Fibroblast of gingiva (primary cell): ENCODE measurements at places on chromosomes 13 and 19.

DNA sequence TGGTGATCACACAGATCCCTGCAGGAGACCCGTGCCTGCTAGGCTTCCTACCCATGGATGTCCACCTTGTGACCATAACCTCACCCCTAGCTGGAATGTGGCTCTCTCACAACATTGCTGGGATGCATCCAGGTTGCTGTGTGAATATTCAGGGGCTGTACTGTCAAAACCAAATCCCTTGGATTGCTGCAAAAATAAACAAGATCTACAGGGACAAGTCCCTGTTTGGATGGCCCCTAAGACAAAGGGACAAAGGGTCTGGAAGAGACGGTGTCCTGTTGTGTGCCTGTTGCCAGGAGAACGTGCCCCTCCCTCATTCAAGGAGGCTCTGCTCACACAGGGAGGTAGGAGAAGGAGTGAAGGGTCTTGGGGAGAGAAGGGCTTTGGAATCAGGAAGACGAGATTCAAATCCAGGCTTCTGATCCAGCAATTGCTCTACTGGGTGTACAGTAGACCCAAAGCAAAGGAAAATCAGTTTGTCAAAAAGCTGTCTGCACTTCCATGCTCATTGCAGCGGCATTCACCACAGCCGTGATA lies 89.2 kb upstream of the WASF3 start:
- no peak for DNase-seq

GRCh38 chr13:43864921-43865320 lies 14.6 kb downstream of the CCDC122 start:
- no peak for DNase-seq

DNA sequence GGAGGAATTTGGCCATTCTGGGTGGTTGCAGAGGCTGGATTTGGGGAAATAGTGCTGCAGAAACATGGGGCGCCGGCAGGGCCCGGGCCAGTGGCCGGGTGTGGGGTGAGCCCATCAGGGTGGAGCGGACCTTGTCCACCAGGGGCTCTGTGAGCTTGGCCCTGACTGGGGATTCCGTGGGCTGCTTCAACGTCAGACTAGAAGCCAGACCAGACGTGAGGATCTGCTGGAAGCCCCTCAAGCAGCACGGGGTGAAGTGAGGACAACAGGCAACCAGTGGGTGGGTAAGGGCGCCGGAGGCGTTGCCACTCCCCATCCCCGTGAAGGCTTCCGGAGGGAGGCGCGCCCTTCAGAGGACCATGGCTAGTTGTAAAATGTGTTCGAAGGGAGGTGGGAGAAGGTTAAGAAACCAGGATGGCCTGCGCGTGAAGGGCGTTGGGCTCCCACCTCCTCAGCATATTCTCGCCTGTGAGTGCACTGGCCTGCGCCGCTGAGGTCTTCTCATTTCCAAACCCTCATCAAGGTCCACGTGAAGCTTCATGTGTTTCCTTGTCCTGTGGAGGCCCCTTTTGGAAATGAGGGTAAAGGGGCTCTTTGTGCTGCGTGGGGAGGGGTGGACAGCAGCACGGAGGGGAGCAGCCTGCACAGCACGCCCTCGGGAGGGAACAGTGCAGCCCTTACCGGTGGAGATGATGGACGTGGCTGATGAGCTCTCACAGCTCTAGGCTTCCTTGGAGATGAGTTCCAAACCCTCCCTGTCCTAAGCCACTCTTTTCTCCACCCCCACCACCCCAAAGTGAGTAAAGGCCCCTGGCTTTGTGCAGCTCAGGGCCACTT lies 8.3 kb downstream of the TEX29 start:
- no peak for DNase-seq

- DNase-seq: peak; percentile 7
Measured at GRCh38 chr13:35566340-35566739, 89.9 kb upstream of the MAB21L1 start.

DNA sequence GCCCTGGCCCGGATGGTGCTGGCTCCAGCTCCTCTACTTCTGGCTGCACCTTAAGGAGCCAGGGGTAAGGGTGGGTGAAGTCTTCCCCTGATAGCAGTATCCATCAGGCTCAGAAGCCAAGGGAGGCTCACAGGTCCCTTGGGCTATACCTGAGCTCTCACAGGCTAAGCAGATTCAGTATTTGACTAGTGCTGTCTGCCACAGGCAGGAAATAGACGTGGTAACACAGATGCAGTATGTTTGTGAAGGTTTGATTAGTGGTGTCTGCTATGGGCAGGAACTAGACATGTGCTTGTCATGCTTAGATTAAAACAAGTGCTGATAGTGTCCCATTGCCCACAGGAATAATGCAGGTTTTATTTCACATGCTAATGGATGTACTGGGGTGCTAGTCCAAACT lies 4.0 kb downstream of the SYT5 start:
- no peak for DNase-seq

DNA sequence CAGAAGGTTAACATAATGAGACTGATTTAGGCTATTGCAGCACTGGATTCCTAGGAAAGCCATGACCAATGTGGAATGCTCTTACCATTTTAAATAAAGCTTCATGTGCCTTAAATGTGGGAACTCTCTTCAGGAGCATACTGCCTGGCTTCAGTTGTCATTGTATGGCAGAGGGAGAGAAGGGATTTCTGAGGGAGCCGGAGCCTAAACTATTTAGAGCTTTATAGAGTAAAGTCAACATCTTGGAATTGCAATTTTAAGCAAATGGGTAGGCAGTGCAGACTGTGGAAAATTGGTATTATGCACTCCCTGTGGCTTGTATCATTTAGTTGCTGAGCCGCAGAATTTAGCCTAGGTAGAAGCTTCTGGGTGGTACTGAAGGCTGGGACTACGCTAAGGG lies 2041.4 kb downstream of the PCDH9 start:
- no peak for DNase-seq

DNA sequence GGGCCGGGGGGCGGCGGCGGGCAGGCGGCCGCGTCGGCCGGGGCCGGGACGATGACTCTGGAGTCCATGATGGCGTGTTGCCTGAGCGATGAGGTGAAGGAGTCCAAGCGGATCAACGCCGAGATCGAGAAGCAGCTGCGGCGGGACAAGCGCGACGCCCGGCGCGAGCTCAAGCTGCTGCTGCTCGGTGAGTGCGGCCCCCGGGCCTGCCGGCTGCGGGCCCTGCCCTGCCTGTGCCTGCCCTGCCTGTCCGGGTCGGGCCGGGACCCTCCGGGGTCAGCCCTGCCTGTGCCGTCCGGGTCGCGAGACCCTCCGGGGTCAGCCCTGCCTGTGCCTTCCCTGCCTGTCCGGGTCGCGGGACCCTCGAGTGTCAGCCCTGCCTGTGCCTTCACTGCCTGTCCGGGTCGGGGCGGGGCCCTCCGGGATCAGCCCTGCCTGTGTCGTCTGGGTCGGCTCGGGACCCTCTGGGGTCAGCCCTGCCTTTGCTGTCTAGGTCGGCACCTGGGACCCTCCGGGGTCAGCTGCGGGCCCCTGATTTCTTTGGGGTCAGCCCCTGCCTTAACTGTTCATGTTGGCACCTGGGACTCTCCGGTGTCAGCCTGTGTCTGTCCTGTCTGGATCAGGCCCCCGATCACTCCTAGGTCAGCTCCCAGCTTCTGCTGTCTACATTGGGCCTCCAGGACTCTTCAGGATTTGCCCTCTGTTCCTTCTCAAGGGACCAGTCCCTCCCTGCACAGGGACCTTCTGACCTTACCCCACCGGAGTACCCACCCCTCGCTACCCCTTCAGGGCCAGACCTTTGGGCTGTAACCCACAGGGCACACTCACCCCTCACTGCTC lies 659 bp downstream of the GNA11 start:
- DNase-seq: no peak

GRCh38 chr13:80342471-80343371 lies 1.8 kb upstream of the SPRY2 start:
- DNase-seq: peak; percentile 70

DNA sequence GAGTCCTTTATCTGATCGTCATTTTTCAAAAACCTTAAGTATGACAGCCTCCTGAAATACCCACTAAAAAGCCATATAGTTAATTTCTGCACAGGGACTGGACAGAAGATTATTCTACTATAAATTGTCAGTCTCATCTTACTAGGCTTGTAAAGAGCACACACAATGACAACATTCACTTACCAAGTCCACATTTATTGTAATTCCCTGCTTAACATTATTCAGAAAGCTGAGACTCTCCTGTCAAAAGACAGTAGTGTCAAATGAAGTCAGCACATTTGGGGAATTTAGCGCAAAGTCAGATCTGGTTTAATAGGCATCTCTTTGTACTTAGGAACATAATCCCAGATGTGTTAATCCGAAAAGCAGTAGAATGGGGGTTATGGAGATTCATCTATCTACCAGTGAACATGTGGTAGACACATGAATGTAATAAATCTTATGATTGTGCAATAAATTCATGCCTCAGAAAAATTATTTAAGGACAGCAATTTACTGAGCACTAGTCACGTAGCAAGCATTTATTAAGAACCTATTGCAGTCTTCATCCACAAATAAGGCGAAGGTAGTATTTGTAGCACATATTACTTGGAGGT lies 224.6 kb upstream of the GPC6 start:
- peak; percentile 50 for DNase-seq

DNA sequence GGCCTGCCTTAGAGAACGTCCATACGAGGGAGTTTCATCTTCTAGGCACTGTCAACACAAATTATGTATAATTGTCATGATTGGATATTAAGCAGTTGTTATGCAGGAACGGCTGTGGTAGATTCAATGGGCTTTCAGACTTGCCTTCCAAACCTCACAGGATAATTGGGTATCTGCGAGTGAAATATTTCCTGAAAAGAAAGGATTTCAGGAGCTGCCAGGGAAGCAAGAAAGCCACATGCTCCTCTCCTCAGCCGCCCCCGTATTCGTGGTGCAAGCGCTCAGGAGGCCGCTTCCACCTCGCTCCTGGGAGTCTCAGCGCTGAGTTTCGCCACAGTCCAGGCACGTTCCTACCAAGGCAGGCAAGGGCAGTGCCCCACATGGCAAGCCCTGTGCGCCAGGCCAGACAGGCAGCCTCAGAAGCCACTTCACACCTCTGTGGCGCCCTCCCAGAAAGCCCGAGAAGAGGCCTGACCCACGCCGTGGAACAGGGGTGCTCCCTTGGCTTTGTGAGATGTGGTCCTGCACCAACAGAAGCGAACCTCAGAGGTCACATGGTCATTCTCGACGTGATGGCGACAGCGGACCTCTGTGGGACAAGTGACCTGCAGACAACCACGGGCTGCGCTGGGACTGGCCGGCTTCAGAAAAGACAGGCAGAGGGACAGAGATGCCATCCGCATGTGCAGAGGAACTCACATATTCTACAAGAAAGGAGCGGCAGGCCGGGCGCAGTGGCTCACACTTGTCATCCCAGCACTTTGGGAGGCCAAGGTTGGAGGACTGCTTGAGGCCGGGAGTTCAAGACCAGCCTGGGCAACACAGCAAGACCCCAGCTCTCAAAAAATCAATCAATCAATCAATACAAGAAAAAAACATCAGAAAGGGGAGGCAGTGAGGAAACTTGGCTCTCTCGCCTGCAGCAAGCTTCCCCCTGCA lies 41.4 kb downstream of the CEBPG start:
- DNase-seq: no peak

- no peak for DNase-seq
Measured at GRCh38 chr13:43983373-43983772, 103.7 kb downstream of the LACC1 start.

- DNase-seq: no peak
Measured at GRCh38 chr19:29872224-29872731, 60.5 kb downstream of the CCNE1 start.
